ENCODE measurements at places on chromosomes 12 and 14.

DNA sequence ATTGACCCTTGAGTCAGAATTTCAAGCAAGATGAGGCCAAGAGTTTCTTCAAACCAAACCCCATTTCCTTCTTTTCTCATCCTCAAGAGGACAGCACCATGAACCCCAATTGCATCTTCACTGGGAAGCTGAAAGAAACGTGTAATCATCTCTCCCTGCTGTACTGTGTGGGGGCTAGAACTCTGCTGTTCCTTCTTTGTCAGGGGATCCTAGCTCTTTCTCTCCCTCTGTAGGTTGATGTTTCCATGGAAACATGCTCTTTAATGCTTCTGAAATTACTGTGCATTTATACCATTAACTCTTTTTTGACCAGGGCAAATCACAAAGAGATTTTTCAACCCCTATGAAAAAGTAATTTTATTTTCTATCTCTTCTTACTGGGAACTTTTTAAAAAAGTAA is 295.1 kb downstream of the GRIN2B start:
- DNase-seq, result no peak

DNA sequence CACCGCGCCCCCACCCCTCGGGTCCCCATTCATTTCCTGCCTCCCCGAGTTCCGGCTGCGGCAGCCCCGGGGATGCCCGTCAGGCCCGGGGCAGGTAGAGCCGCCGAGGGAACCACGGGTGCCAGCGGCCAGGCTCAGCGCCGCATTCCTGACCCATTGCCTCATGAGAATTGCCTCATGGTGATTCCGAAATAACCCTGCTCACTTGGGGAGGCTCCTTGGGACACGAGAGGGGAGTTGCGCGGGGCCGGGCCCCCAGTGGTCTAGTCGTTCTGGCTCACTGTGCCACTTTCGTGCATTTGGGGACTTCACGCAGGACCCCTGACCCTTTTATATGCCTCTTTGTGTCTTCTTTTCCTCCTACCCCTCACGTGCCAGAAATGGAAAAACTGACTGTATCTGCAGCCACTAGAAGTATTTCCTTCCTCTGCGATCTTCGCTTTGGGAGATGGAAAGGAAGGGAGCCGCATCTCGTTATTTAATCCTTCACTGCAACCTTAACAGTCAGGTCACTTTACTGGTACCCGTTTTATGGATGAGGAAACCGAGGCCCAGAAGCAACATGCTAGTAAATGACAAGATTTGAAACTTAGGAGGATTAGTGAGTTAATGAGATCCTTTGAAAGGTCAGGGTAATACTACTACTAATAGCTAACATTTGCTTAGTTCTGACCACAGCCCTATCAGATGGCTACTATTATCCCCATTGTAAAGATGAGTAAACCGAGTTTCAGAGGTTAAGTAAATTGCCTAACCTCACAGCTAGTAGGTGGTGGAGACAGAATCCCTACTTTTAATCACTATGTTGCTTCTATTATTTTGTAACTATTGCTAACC is 768 bp downstream of the PTPN11 start:
- DNase-seq, result peak; percentile 86

GRCh38 chr12:14802721-14803010 is 612 bp downstream of the WBP11 start:
- no peak for DNase-seq

GRCh38 chr12:5197656-5198055 is 154.0 kb downstream of the KCNA5 start:
- no peak for DNase-seq

GRCh38 chr14:81594012-81594411 is 60.4 kb upstream of the SEL1L start:
- no peak for DNase-seq

DNA sequence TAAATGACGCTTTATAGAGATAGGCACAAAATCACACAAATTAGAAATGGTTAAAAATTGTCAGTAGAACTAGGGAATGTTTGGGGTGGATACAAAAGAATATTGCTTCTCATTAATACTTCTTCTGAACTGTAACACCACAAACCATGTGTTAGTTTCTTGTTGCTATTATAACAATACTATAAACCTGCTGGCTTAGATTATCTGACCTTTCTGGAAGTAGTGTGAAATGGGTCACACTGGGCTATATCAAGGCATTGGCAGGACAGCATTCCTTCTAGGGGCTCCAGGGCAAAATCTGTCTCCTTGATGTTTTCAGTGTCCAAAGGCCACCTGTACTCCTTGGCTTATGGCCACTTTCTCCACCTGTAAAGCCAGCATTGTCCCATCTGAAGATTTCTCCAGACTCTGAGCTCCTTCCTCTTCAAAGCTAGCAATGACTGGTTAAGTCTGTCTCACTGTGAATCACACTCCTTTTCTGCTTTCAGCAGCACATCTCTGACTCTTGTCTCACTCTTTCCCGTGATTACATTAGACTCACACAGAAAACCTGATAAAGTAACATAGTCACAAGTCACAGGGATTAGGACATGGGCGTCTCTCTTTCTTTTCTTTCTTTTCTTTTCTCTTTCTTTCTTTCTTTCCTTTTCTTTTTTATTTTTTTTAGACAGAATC is 86.3 kb downstream of the SLC15A4 start:
- DNase-seq, result no peak

DNA sequence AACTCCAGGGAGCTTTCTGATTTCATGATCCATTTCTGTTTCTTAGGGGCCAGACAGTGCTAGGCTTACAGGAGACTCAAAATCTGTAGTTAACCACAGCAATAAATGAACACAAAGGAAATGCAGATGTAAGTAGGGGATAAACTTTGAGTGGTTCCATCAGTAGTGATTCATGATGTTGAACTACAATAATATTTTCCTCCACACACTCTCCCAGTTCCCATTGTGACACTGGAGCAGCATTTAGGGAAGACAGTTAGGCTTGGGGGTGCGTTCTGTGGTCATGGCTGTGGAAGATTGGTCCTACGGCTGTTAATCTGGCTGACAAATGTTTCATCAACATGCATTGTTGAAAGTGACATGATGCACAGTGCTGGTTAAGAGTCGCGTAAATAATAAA is 66.9 kb downstream of the HMGA2 start:
- peak; percentile 46 for DNase-seq

GRCh38 chr14:72000907-72001306 is 68.7 kb downstream of the RGS6 start:
- DNase-seq, result no peak

DNA sequence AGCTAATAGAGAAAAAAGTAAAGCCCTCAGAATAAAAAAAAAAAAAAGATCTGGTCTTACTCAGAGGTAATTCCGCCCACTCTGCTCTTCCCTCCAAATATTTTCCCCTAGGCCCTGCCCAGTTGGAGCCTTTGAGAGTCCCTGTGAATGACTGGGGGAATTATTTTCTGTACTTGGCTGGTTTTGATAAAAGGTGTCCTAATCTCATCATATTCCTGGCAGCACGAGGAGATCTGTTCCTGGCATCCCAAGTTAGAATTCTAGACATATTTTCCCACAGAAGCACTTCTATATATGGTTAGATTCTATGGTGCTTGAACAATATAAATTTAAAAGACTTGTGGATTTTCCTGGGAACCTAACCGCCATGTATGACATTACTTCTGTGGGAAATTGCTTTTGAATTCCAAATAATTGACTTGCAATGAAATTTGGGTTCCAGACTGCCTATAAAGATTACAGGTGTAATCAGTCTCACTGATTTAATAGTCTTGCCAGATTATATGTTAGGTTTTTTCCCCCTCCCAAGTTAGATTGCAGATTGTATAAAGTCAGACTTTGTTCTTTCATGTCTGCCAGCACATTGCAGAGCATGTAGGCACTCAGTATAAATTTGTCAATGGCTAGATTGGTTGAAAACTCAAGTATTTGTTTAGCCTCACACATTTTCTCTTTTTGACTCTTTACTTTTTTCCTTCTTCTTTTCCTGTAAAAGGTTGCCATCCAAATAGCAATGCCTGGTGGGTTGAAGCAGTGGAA is 12.3 kb downstream of the GPX2 start:
- no peak for DNase-seq

GRCh38 chr14:101399737-101400517 is 161.4 kb upstream of the DIO3 start:
- no peak for DNase-seq

- DNase-seq, result peak; percentile 62
Observed at GRCh38 chr12:49089821-49090773, 4.5 kb downstream of the DHH start.

- no peak for DNase-seq
Observed at GRCh38 chr12:49563951-49564685, 3.8 kb downstream of the MCRS1 start.

GRCh38 chr12:79517363-79517762 is 173.4 kb downstream of the PAWR start:
- DNase-seq, result no peak

- DNase-seq, result peak; percentile 38
Observed at GRCh38 chr12:80033448-80033847, 65.9 kb upstream of the OTOGL start.

- no peak for DNase-seq
Observed at GRCh38 chr12:79371226-79371625, 319.5 kb downstream of the PAWR start.

DNA sequence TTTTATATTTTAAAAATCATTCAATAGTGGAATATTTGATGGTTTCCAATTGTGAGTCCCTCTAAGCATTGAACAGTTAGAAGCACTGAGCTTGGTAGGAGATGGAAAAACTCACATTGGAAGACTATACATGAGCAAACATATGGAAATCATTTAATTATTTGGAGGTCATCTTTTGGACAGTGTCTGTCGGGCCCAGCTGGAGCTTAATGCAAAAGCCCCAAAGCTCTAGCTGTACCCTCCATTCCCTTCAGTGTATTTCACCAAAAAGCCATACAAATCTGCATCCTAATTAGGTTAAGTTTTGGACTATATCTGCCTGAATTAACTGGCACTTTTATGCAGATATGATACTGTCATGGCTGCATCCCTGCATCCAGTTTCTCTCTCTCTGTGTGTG is 365.7 kb downstream of the FLRT2 start:
- DNase-seq, result no peak

DNA sequence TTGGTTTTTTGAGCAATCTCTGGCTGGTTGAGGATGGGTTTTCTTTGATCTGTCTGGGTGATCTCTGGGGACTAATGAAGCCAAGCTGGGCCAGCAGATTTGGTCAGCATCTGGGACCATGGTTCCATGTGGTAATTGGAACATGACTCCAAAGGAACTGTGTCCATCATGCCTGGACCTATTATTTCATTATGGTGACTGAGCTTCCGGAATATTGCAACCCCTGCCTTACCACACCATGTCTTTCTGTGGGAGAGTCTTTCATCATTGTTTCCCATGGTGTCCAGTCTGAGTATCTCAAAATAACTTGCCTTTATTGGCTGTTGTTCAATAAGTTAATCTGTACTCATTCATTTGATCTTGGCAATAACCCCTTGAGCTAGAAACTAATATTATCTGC is 624.9 kb upstream of the TBX3 start:
- DNase-seq, result no peak

GRCh38 chr14:77203611-77204458 is 22.2 kb downstream of the TMEM63C start:
- DNase-seq, result no peak

DNA sequence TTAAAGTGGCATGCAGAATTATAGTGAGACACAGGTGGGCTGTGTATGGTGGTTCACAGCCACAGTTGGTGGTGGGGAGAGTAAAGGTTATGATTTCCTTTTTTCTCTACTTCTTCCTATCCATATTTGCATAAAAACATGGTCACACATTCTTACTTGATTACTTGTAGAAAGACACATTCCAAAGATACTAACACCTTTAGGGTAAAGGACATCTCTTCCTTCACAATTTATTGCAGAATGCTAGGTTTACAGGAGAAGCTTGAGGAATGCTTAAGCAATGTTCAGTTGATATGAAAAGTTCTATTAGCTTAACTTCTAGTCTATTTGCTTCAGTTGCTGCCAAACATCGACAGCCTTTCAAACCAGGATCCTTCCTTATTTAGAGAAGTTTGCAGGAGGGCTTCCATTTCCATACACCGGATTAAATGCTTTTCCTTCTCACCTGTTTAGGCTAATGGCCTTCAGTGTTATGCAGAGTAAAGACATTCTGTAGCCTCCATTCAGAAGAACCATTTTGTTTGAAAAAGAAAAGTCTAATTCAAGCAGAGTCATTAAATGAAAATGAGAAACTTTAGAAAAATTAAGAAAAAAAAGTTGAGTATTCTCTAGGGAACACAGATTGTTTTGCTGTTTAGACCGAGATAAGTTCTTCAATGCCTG is 2.6 kb upstream of the PHC1 start:
- no peak for DNase-seq

DNA sequence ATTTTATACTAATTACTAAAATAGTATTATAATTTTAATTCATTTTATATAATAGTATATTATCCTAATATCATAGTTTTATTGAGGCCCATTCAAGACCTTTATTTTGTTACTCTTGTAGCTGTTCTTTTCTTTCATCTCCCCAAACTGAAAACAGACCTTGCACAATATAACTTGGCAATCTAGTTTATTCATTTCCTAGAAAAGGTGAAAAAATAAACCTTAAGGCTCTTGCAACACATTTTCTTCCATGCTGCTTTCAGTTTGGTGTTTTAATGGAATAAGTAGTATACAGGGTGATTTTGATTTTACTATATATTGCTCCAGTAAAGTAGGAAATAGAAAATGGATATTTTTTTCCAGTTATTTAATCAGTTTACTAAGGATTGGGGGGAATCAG is 174.0 kb downstream of the SLC2A13 start:
- no peak for DNase-seq

DNA sequence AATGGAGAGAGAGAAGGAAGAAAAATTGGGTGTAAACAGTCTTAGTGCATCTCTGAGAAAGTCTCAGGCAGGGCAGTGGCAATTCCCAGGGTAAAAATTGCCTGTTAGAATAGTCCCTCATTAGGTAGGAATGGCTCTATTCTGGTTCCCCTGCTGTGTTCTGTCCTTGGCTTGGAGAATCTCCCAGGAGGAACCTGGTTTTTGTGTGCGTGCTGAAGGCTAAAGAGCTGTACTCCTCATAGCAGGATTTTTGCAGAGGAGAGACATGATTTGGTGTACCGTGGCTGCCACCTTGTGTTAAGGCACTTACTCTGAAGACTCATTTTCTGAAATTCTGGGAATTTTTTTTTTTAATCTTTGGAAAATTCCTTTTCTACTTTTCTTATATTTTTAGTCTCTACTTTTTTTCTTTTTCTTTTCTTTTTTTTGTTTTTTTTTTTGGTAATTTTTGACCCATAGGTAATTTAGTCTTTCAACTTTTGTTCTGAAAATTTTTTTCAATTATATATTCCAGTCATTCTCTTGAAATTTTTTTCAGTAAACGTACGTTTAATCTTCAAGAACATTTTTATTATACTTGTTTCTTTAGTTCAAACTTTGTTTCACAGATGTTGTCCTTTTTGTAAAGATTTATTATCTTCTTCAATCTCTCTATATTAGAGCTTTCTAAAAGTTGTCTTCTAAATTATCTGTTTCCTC is 63.8 kb downstream of the FBXO33 start:
- peak; percentile 54 for DNase-seq

GRCh38 chr14:72172597-72172996 is 240.4 kb downstream of the RGS6 start:
- no peak for DNase-seq

GRCh38 chr14:105253329-105253682 is 5.0 kb downstream of the BTBD6 start:
- no peak for DNase-seq
